ENCODE measurements at places on chromosomes 2 and 18.

- no peak for DNase-seq
These were observed 69.2 kb upstream of the SLC9A2 start for GRCh38 chr2:102550151-102550550.

- DNase-seq: no peak
These were observed 27.6 kb upstream of the TMBIM1 start for GRCh38 chr2:218319813-218320365.

- no peak for DNase-seq
These were observed 410 bp upstream of the TGIF1 start for GRCh38 chr18:3449512-3450011.

DNA sequence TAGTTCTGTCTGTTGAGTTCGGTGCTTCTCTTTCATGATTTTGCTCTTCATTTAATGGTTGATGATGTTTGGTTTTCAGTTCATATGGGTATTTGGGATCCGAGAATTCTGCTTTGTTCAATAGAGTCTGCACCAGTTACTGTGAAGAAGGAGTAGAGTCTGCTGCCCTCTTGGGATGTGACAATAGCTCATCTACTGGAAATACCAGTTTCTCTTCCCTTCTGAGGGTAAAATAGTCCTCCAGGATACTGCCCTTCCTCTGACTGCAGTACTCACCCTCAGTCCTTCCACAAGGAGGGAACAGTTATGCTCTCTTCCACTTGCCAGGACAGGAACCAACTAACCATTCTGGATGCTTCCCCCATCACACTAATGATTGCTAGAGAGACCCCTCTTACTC, 12.5 kb upstream of the TNFAIP6 start:
- DNase-seq: no peak

DNA sequence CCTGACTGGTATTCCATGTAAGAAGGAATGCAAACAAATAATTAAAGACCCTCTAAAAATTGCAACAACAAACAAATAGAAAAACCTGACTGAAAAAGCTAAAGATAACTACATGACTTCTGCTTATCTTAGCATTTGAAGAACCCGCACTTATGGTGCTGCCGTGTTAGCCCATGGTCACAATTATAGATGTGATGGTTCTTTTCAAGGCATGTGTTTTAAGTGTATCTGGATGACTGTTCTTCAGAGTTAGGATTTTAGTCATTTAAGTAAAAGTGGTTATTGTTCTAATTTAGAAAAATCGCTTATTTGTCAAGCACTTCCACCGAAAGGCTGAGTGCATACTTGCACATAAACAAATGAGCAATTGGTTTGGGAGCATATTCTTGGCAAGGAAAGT, 77.3 kb downstream of the CPS1 start:
- no peak for DNase-seq

DNA sequence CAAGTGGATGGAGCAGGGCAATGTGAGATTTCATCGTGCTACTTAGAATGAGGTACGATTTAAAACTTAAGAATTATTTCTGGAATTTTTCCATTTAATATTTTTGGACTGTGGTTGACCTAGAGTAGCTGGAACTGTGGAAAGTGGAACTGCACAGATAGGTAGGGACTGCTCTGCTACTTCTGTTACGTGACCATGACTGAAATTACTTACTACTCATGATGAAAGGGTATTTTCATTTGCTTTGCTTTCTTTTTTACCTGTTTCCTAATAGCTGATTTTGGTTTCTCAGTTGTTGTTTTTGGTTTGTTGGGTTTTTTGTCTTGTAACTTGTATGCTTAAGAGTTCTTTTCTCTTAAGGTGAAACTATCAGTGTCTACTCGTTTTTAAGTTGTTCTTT, 11.4 kb downstream of the UBE2E3 start:
- no peak for DNase-seq

DNA sequence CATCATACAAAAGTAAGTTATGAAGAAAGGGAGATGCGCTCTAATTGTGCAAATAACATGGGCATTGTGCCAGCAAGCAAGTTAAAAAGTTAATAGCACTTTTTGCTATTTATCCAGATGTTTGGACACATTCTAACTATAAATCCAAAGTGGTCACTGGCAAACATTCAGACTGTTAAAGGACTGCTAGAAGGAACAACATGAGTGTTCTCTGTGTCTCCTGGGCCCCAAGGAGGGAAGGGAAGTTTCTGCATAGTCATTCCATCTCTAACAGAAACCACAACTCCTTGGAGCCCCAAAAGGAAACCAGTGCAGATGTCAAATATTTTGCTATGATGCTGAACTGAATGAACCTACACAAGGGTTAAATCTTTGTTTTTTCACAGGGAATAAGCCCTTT, 213.3 kb upstream of the HNRNPA3 start:
- no peak for DNase-seq
